NCI-H1930 (cell line): ENCODE measurements at places on chromosomes 4 and X.
A peak's percentile ranks its signal among the peaks of the same experiment; 100 is the strongest.

GRCh38 chr4:152081024-152081423, 320.2 kb upstream of the GATB start:
- DNase-seq = no peak

DNA sequence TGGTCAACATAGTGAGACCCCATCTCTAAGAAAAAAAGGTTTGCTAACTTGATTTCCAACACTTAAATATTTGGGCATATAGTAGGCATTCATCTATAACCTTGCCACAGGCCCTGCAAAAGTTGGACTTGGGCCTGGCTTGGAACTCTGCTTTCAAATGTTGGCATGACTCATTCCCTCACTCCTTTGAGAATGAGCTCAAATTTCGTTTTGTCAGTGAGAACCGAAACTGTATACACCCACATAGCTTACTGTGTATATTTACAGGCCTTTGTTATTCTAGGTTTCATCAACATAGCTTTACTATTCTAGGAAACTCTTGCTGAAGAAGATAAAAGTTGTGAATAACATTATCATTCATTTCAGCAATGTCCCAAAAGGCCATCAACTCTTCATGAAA, 88.7 kb upstream of the ELOVL6 start:
- DNase-seq = no peak

DNA sequence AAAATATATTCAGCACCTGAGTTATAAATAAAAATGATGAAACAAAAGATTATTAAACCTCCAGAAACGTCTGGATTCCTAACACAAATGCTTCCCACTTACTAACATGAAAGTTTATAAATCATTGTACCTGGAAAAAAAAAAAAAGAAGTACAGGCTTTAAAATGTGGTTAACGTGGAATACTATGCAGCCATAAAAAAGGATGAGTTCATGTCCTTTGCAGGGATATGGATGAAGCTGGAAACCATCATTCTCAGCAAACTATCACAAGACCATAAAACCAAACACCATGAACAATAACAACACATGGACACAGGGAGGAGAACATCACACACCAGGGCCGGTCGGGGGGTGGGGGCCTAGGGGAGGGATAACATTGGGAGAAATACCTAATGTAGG, 160.5 kb downstream of the ADAMTS3 start:
- no peak for DNase-seq

DNA sequence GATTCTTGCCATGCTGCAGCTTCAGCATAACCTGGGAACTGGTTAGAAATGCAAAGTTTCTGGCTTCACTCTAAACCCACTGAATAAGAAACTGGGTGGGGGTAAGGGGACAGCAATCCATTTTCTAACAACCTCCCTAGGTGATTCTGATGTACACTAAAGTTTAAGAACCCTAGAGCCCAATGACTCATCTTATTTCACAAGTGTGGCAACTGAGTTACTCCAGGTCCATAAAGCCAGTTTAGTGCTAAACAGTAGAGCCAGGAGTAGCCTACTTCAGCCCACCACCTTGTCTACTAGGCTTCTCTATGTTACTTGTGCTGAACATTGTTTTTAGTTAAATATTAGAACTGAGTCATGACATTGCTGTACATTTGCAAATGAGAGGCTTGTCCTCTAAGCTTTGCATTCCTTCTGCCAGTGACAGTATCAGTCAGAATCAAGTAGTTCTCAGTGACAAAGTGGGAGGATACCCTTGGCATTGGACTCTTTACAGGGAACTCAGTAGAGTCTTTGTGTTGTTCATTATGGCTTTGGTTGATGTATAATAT, 518.0 kb downstream of the RPA4 start:
- DNase-seq = no peak

DNA sequence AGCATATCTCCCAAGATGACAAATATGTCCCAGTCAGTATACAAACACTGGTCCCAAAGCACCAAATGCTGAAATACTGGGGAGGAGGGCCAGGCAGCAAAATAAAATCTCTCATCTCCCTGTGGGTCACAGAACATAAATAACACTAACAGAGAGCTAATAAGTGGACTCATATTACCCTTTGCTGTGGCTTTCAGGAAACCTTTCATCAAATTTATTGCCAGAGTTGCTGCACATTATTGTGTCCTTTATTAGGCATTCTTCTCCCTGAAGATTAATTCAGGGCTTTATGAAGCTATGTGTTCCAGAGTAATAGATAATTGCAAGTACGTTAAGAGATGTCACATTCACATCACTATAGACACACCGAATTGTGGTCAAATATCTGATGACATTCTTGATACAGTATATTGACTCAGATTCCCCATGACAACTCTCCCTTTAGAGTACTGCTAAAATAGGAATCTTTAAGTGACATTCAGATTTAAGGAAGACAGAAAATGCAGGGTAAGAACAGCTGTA, 124.1 kb upstream of the PRR32 start:
- DNase-seq = no peak

DNA sequence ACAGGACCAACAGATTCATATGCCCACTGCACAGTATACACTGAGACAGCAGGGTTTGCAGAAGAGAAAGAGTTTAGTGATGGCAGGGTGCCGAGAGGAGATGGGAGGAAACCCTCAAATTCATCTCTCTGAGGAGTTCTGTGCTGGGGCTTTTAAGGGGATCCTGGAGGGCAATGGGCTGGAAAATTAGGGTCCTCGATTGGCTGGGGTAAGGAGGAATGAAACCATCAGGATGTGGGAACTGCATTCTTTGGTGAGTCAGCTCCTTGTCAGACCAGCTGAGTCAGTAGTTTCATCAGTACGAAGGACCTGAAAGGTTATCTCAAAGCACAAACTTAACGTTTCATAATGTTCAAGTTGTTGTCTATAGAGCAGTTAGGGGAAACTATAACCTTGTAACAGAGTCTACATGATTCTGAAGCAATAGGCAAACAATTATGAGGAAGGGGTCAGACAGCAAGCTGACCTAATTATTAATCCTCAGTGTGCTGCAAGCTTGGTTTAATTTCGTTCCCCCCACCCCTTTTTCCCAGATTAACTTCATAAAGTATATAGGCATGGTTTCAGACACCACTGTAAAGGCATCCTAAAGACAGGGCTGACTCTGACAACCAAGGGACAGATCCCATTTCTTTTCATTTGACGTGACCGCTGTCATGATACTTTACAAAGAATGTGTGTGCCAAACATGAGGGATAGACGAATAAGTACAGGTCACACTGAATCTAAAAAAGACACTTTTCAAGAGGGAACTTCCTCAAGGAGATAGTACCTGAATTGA, 1.5 kb upstream of the MSMO1 start:
- DNase-seq = no peak

GRCh38 chr4:145936142-145936996, 2.3 kb downstream of the ZNF827 start:
- peak; percentile 44 for DNase-seq

GRCh38 chr4:172983014-172983413, 185.6 kb upstream of the GALNT7 start:
- DNase-seq = no peak

GRCh38 chrX:30577362-30577991, at the start of gene TASL:
TSS of gene TASL (minus strand) at chrX:30577766. CDS start at chrX:30560355, 17,411 bp downstream.
- no peak for DNase-seq

GRCh38 chr4:84492290-84492689, 6.8 kb downstream of the NKX6-1 start:
- no peak for DNase-seq

GRCh38 chrX:105464618-105465017, 244.1 kb upstream of the TEX13A start:
- DNase-seq = no peak

DNA sequence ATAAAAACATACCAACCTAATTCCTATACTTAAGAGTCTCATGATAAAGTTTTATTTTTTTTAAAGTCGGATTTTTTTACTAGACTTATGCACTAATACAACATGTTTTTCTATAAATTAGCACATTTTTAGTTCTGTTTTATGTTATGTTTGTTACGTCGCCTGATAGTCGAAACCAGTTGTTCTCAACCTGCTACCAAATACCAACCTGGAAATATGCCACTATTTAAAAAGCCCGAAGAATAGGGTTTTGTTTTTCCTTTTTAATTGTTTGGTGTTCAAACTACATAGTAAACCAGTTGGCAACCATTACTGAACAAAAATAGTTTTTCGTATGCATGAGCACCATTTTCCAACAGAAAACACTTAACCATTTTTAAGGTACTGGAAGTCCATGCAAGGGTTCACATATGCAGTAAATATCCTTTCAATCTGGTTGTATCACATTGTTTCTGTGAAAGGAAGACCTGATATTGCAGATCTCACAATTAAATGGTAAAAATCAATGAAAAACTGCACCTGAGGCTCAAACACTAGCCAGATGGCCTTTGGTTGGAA, 1.4 kb downstream of the WDFY3 start:
- no peak for DNase-seq

GRCh38 chrX:109140463-109140862, 341.4 kb downstream of the GUCY2F start:
- DNase-seq = no peak

GRCh38 chr4:133808151-133808550, 393.4 kb downstream of the PABPC4L start:
- DNase-seq = no peak

DNA sequence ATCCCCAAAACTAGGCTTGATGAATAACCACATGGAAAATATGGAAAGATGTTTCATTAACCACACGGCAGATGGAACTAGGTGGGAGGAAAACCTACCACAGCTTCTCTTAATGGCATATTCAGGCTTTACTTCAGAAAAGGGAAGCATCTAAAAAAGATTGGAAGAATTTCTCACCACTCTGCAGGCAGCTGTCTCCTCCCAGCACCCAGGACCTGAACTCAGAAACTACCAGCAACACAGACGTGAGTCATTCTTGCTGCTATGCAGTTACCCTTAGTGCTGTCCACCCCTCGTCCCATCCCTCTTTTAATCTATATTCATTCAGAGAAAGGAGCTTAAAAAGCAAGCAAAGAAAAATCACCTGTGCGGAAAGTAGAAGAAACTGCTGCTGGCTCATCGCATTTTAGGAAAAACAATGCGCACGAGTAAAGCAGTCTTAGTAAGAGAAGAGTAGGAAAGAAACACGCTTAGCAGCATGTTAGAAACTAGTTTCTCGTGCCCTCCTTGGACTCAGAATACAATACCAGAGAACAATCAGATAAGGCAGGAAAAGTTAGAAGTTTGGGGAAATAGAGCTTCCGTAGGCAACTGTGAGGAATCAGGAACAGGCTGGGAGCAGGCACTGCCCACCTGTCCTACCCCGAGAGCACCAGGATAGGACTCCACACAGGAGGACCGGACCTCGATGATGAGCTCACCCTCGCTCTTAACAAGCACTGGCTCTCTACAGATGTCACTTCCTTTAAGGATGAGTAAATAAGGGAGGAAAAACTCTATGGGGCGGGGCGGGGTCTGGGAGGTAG, 48.1 kb upstream of the ENPP6 start:
- DNase-seq = no peak

GRCh38 chrX:67610282-67610681, 66.5 kb downstream of the AR start:
- no peak for DNase-seq

DNA sequence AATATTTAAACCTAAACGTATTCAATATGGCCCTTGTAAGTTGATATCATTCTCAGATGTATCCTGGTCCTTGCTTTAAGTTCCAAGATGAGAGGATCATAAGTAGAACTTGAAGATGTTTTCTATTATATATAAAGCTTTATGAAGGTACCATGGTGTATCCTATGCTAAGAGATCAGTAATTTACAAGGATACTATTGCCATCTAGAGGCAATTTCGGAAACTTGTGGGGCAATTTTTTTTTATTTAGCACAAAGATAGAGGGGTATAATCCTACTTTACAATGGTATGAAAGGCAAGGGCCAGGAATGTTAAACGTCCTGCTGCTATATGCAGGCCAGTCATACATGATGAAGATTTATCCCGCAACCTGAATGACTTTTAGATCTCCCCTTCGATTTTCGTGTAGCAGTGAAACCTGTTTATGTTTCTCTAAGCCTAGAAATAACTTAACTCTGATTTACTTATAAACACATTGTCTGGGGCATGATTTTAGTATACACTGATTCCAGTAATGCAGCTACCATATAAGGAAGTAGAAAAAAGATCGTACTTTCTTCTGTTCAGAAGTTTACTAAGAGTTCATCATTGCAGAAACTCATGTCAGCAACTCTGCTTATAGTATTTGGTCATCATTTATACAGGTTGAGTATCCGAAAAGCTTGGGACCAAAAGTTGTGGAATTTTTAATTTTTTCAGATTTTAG, 2.6 kb downstream of the SLC25A31 start:
- DNase-seq = peak; percentile 7
